ENCODE measurements at places on chromosomes 7 and 10. TPM values are rescaled to one million over a fixed set of nuclear protein-coding genes. Genes with fewer than 3 reads are reported as not detected.
A peak's percentile ranks its signal among the peaks of the same experiment; 100 is the strongest.

Gene ANKRD30A
- not detected for total RNA-seq

Gene SYT15B
- 0.06 TPM for total RNA-seq

Gene OPN1SW
- not detected for total RNA-seq

Gene TDRD1
- total RNA-seq: 0.61 TPM

Gene ASNS
- total RNA-seq: 19.8 TPM

DNA sequence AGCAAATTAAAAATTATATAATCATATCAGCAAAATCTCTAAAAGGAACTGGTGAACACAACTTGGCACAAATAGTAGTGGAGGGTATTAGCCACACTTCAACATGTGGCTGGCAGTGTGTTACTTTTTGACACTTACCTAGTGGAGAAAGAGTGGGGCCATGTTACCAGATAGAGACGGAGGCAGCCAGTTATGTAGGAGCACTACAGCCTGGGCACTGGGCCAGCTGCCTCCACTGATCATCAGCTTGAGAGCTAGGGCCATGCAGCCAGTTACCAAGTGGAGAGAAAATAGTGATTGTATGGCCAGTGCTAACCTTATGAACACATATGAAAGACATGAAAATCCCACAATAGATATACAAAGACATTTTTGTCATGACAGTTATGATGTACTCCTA, 243.1 kb downstream of the CTNNA3 start:
- H3K4me1 ChIP-seq: no peaks in the 10 kb centered on the region
- H3K27ac ChIP-seq: no peak overlapping the region
- no peaks in the 10 kb centered on the region for H3K36me3 ChIP-seq

DNA sequence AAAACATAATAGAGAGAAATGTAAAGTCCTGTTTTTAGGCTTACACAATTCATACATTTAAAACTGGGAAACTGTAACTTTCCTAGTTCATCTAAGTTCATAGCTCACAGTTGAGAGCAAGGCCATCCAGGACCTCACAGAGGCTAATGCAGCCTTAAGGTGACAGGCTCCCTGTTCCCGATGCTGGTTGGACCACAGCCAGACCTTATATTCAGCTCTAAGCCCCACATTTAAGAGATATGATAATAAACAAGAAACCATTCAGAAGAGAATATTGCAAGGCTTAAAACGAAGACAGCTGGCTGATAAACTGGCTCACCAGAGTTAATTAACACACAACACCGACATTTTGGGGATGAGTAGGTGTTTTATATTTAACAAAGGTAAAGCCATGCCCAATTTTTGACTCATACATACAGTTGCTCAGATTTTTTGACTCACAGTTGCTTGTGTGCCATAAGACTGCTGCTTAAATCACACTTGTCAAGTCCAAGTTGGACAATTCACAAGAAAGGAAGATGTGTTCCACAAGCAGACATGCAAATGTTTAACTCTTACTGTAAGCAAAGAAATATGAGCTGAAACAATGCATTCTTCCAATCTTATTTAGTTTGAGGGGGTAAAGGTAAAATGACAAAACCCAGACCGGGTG, 41.1 kb upstream of the TMEM213 start:
- H3K4me1 ChIP-seq: peaks cover 64% of the 10 kb centered on the region
- H3K36me3 ChIP-seq: no peaks in the 10 kb centered on the region
- DNase-seq: peak; percentile 68

- no peaks in the 10 kb centered on the region for H3K36me3 ChIP-seq
- H3K4me3 ChIP-seq: no peak overlapping the region
- H3K4me1 ChIP-seq: 0 out of 2 replicates have a peak, but pooled peaks cover 1% of the 10 kb centered on the region
- DNase-seq: no peak
- no peak overlapping the region for H3K27ac ChIP-seq
- no peaks in the 10 kb centered on the region for H3K27me3 ChIP-seq
These were observed 32.8 kb downstream of the GSAP start for GRCh38 chr7:77383333-77383740.

- H3K4me3 ChIP-seq: no peak overlapping the region
- no peaks in the 10 kb centered on the region for H3K27me3 ChIP-seq
- peaks cover 14% of the 10 kb centered on the region for H3K4me1 ChIP-seq
- H3K36me3 ChIP-seq: no peaks in the 10 kb centered on the region
- peak; percentile 29 for DNase-seq
These were observed 20.9 kb downstream of the MORN4 start for GRCh38 chr10:97612386-97612785.

DNA sequence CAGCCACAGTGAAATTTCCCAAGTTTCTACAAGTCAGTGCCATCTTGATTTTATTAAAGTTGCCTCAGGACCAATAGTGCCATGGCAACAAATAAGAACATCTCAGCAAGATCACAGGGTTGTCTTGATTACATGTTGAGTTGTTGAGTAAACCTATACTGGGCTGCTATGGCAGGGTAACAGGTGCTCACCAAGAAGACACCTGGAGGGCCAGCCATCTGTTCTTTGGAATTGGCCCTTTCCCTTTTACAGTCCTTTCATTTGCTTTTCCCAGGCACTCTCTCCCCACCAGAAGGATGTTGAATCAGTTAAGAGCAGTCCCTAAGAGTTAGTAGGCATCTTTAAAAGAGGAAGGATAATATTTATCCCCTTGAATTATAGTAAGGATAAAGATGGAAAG, 582.0 kb downstream of the TNS3 start:
- H3K27me3 ChIP-seq: no peaks in the 10 kb centered on the region
- DNase-seq: no peak
- no peaks in the 10 kb centered on the region for H3K36me3 ChIP-seq
- no peak overlapping the region for H3K27ac ChIP-seq
- H3K4me3 ChIP-seq: no peak overlapping the region

- no peaks in the 10 kb centered on the region for H3K27me3 ChIP-seq
- no peak overlapping the region for H3K4me3 ChIP-seq
- no peak overlapping the region for H3K27ac ChIP-seq
- H3K4me1 ChIP-seq: no peaks in the 10 kb centered on the region
- DNase-seq: no peak
- H3K36me3 ChIP-seq: peaks cover 5% of the 10 kb centered on the region
These were observed 8.2 kb downstream of the NT5C3A start for GRCh38 chr7:33054261-33054964.

- H3K36me3 ChIP-seq: no peaks in the 10 kb centered on the region
- H3K27ac ChIP-seq: no peak overlapping the region
- H3K4me3 ChIP-seq: no peak overlapping the region
- DNase-seq: no peak
These were observed 160.8 kb downstream of the LRMDA start for GRCh38 chr10:75592151-75592787.

- no peaks in the 10 kb centered on the region for H3K36me3 ChIP-seq
- no peaks in the 10 kb centered on the region for H3K27me3 ChIP-seq
- no peak overlapping the region for H3K27ac ChIP-seq
These were observed 6.1 kb downstream of the CHST3 start for GRCh38 chr10:71970331-71970730.

GRCh38 chr10:130492266-130492934, 356.2 kb downstream of the GLRX3 start:
- no peaks in the 10 kb centered on the region for H3K4me1 ChIP-seq
- no peaks in the 10 kb centered on the region for H3K36me3 ChIP-seq
- H3K27ac ChIP-seq: no peak overlapping the region
- H3K4me3 ChIP-seq: no peak overlapping the region
- H3K27me3 ChIP-seq: no peaks in the 10 kb centered on the region

DNA sequence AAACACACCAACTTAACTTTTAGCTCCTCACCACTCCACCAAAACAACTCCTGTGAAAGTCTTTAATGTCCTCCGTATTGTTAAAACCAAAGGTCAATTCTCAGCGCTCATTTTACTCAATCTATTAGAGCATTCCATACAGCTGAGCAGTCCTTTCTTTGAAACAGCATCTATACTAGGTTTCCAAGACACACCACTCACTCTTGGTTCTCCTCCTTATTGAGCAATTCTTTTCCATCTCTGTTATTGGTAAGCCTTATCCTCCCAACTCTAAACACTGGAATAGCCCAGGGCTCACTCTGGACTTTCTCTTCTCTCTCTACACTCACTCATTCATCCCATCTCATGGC, 34.9 kb downstream of the COA1 start:
- H3K27ac ChIP-seq: no peak overlapping the region
- no peaks in the 10 kb centered on the region for H3K4me1 ChIP-seq
- no peak for DNase-seq
- no peak overlapping the region for H3K4me3 ChIP-seq
- H3K36me3 ChIP-seq: no peaks in the 10 kb centered on the region

GRCh38 chr10:95767884-95768556, 12.1 kb downstream of the ENTPD1 start:
- no peaks in the 10 kb centered on the region for H3K4me1 ChIP-seq
- H3K36me3 ChIP-seq: no peaks in the 10 kb centered on the region
- H3K27me3 ChIP-seq: no peaks in the 10 kb centered on the region
- no peak overlapping the region for H3K4me3 ChIP-seq
- no peak for DNase-seq

GRCh38 chr7:4079366-4079765, 602.7 kb upstream of the FOXK1 start:
- no peaks in the 10 kb centered on the region for H3K27me3 ChIP-seq
- no peak for DNase-seq
- no peak overlapping the region for H3K4me3 ChIP-seq
- no peaks in the 10 kb centered on the region for H3K36me3 ChIP-seq

- DNase-seq: no peak
- no peaks in the 10 kb centered on the region for H3K27me3 ChIP-seq
- H3K4me1 ChIP-seq: no peaks in the 10 kb centered on the region
- peaks cover 4% of the 10 kb centered on the region for H3K36me3 ChIP-seq
These were observed 40.6 kb downstream of the STAM start for GRCh38 chr10:17684537-17684936.
